ENCODE measurements at places on chromosomes 16 and 17. TPM values are rescaled to one million over a fixed set of nuclear protein-coding genes. Genes with fewer than 3 reads are reported as not detected.

Gene ZC3H7A
- 31.9 TPM for total RNA-seq

Gene FN3KRP
- total RNA-seq: 18.7 TPM

Gene SEPTIN12
- not detected for total RNA-seq

Gene KRT13
- total RNA-seq: not detected

Gene KCNH6
- not detected for total RNA-seq

Gene LIMD2
- 2.8 TPM for total RNA-seq

Gene BICDL2
- total RNA-seq: not detected

Gene GNGT2
- 0.45 TPM for total RNA-seq

Gene RNF43
- total RNA-seq: 0.49 TPM

- peak; percentile 36 for DNase-seq
These were observed 603 bp upstream of the TMEM95 start for GRCh38 chr17:7354262-7354843.

DNA sequence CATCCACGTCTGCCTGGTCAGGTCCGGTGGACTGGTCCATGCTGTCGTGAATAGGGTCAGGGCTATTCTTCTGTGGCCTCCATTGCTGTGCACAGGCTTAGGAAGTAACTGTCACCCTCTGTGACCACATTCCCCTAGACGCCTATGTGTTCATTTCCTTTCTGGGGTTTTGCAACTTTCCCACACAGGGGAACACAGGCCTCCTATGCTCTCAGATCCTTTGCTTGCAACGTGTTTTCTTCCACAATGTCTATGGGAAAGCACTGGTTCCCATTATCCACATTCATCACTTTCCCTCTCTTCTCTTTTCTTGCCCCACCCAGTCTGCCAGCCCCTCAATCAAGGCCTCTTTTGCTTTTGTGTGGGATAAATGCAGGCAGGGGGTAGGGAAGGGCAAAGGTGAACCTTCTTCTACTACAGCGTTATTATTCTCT is 43.2 kb upstream of the DNAJA2 start:
- DNase-seq: no peak

- no peak for DNase-seq
These were observed 97.0 kb downstream of the CYLD start for GRCh38 chr16:50838885-50839284.

DNA sequence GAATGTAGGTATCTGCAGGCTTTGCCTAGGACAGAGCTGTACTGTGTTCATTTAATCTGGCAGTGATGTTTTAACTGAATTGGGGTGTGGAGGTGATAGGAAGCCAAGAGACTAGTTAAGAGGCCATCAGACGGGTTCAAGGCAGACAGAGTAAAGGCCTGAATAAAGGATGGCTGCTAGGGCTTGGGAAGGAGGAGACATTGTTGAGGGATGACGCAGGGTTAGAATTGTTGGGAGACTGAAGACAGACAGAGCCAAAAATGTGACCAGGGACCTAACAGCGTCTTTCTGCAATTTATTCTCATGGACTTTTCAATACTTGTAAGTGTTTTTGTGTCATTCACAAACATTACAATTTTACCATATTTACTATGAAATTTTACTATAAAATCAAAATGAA is 48.6 kb upstream of the MYH10 start:
- DNase-seq: peak; percentile 58

DNA sequence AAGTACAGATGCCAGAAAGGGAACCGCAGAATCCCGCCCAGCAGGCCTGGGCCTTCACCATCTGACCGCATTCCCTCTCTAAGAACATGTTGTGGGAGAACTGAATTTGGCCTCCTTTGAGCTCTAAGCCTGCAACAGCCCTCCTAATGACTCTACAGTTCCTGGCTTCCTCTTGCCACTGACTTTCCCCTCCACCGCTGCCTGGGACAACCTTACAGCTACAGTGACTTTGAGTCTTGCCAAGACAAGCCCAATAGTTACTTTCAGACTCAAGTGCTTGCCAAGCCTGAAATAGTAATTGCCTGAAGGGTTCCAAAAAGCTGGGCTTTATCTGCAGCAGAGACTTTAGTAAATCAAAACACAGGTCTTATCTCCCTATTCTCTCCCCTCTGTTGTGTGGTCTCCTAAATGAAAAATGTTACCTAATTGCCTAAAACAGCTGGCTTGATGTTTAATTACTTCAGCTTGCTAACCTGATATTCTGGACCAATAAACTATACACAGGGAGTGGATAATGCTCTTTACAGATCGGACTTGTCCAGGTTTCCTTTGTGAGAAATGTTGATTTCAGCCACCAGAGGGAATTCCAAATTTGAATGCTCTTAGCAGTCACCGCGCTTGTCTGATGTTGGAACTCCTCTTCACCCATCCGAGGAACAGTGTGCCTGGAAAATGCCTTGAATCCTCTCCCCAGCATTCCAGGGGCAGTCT is 85.1 kb upstream of the TBX2 start:
- peak; percentile 95 for DNase-seq

DNA sequence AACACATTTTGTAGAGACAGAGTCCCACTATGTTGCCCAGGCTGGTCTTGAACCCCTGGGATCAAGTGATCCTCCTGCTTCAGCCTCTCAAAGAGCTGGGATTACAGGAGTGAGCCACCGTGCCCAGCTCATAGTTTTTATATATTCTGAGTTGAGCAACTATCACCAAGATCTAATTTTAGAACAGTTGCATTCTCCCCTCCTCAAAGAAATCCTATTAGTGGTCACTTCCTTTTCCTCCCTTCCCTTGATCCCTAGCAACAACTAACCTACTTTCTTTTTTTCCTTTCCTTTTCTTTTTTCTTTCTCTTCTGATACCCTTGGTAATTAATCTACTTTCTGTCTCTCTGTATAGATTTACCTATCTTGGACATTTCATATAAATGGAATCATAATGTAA is 61.5 kb upstream of the B4GALNT2 start:
- peak; percentile 24 for DNase-seq

GRCh38 chr17:75406222-75406615 is 741 bp upstream of the GRB2 start:
- DNase-seq: no peak

- no peak for DNase-seq
These were observed 22.8 kb downstream of the LASP1 start for GRCh38 chr17:38892620-38893019.

DNA sequence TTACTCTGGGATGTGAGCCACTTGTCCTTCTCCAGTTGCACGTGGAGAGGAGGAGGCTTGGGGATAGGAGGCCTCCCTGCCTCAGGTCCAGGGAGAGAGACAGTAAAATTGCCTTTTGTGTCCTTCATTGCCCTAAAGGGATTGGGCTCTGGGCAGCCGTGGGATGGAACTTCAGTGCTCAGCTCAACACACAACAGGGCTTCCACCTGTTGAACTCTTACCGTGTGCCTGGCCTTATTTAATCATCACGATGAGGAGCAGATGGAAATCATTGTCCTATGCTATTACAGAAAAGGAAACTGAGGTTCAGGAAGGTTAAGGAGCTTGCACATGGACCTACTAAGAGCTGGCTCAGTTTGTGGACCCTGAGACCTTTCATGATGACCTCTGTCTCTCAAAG is 92.4 kb upstream of the CDC42EP4 start:
- DNase-seq: no peak

- no peak for DNase-seq
These were observed 69.9 kb downstream of the AKAP1 start for GRCh38 chr17:57154921-57155320.

DNA sequence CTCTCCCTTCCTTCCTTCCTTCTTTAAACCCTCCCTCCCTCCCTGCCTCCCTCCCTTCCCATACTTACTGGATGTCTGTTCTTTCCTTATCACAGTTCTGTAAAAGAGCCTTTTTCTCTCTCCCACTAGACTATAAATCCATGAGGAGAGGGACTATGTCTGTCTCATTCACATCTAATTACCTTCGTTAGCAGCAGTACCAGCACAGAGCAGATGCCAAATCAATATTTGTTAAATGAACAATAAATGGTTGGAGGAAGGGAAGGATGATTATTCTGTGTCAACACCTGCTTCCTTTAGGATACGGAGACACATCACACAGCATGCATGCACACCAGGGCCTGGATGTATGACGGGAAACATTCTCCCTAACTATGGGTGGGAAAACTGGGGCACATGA is 94.2 kb downstream of the DNAH3 start:
- no peak for DNase-seq

DNA sequence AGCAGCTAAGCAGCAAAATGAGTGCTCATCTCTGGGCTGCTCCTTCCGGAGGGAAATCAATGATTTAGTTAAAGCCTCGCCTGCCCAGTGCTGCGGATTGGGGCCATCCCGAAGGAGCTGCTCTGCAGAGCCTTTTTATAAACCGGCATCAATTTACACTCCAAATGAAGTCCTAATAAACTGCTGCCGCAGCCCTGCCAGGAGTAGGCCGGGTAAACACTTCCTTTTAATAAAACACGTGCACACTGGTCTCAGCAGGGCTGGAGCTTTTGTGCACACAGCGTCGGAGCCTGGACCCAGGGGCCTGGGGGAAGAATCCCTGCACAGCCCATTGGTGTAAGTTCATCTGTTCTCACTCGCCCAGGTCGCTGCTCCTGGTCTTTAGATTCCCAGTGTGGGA is 79.6 kb upstream of the HS3ST2 start:
- no peak for DNase-seq

- DNase-seq: peak; percentile 32
These were observed 151.2 kb downstream of the TANC2 start for GRCh38 chr17:63116967-63117830.

DNA sequence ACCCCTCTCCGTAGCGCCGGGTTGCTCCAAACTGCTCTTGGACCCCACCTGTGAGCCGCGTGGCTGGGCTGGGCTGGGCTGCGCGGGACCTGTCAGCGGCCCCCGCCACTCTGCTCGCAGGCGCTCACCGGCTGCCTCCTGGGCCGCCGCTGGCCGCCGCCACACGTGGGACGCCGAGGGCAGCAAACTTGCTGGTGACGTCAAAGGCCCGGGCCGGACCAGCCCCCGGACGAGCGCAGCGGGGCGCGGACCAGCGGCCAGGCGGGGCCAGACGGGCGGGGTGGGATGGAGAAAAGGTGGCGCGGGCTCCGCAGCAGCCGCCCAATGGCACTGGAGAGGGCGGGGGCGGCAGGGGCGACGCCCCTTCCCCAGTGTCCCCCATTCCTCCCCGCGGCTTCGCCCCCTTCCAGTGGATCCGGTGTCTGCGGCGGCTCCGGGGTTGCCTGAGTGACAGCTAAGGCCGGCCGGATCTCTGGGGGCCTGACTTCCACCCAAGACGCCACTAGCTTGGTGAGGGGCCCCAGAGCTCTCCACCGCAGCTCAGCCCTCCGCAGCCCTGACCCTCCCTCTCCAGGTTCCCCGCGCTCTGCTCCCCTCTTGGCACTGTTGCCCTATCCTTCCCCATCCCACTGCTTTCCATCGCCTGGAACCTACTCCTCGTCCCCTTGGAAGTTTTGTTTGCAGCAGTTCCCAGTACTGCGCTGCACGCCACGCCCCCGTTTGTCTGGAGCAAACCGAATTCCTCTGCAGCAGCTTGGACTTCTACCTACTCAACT is at the start of gene HS3ST3A1:
Gene HS3ST3A1 (minus strand): TSS at position 154 of the 776 bp plus-strand sequence. CDS start 800 bp downstream, outside the sequence.
- peak; percentile 81 for DNase-seq

DNA sequence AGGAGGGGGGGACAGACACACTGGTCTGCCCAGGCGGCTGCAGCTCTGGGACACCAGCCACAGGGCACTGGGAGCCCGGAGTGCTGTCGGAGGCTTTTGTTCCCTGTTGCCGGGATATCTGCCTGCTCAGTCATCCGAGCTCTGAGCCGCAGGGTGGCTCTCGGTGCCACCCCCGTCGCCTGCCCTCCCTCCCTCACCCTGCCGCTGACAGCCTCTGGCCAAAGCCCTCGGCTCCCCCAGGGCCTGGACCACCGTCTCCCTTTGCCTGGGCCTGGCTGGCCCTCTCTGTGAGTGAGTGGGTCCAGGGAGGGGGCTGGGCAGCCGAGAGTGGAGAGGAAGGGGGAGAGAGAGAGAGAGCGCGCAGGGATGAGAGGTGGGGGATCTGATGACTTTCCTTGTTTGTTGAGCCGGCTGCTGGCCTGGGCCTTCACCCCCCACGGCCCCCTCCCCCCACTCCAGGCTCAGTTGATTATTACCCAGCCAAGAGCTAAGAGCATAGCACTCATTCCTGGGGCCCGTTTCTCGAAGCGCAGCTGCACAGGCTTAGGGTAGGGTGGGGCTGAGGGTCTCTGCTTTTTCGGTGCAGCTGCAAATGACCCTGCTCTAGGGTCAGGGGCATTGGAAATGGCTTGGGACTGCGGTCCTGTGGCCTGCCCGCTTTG is 2.7 kb downstream of the FOXJ1 start:
- DNase-seq: no peak

DNA sequence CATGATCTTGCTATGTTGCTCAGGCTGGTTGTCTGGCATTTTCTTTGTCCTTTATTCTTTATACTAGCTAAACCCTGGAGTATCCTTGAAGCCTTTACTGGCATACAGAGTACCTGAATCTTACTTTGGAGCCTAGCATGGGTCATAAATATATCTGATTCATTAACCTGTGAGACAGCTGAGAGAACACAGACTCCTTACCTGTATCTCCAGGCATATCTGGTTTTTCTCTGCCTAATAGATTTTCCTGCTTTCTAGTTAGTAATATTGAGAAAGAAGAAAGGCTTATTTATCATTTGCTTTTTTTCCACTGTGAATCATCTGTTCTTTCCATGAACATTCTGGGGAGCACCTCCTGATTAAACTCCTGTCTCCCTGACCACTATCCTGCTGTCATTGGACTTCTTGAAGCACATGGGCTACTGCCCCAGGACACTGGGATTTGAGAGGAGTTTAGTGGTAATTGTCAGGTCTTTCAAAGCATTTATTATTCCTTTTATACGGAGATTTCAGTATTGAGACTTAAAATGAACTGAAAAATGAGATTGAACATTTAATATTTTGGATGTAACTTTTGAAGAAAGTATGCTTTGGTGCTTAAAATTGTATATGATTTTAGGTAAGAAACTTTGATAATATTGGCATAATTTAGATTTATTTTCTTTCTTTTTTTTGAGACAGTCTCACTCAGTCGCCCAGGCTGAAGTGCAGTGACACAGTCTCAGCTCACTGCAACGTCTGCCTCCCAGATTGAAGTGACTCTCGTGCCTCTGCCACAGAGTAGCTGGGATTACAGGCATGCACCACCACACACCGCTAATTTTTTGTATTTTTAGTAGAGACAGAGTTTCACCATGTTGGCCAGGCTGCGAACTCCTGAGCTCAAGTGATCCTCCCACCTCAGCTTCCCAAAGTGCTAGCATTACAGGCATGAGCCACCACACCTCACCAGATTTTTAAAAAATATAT is 8.6 kb downstream of the PDP2 start:
- DNase-seq: no peak
